Kidney capillary endothelial cell (primary cell): ENCODE measurements at places on chromosomes 13 and 19.

DNA sequence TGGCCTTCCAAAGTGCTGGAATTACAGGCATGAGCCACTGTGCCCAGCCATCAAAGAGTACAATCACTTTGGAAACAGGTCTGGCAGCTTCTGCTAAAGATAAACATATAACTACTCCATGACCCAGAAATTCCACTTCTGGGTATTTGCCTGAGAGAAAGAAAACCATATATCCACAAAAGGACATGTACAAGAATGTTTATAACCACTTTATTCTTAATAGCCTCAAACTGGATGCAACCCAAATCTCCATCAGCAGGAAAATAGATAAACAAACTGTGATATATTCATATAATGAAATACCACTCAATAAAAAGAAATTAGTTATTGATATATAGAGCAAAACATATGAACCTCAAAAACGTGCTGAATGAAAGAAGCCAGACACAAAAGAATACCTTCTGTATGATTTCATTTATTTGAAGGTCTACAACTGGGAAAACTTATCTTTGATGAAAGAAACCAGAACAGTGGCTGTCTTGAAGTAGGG is 40.5 kb downstream of the TEX26 start:
- DNase-seq, result no peak

DNA sequence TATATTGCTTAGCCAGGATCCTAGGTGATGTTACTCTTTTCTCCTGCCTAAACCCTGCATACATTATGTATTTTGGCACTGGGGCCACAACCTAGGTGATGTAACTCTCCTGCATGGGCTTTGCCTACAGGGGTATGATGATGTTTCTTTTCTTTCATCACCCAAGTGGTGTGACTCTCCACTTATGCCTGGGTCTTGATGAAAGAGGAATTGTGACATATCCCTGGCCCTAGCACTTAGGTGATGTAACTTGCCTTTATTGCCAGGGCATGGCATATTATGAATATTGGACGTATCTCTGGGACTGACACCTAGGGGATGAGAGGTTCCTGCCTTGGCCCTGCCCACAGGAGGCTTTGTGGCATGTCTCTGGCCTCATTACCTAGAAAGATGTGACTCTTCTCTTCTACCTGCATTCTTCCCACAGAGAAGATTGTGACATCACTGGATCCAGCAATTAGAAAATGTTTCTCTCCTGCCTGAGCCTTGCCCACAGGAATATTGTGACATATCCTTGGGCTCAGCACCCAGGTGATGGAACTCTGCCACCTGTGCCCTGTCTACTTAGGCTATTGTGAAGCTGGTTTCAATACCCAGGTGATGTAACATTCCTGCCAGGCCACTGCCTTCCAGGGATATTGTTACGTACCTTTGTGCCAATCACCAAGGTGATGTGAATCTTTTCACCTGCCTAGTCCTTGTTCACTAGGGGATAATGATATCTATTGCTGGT is 27.3 kb upstream of the ZNF254 start:
- no peak for DNase-seq

DNA sequence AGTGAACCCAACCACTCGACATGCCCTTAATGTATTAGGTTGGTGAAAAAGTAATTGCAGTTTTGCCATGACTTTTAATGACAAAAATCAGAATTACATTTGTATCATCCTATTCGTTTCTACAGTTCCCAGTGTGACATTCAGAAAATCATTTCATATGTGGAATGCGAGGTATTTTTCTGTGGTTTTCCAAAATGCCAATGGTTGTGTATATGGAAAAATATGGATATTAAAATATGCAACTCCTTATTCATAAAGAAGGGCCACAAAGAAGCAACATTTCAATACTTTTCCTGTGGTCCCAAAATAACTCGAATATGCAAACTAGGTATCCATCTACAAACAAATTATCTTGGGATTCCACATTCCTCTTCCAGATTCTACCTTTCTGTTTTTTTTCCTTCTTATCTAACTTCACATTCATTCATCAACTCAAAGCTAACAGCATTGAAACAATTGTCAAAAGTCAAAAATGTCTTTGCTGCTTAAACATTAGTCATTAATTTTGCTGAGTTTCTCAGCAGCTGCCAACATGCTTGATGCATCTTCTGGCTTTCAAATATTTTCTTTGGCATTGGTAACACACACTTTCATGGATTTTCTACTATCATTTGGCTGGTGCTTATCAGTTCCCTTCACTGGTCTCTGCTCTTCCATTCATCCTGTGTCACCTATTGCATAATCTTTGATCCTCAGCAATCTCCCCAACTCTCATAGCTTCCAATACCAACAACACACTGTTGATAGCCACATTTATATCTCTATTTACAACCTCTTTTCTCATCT is 1445.4 kb downstream of the EFNB2 start:
- DNase-seq, result no peak

- no peak for DNase-seq
Observed at GRCh38 chr19:44686896-44687295, 12.1 kb upstream of the CEACAM16 start.

DNA sequence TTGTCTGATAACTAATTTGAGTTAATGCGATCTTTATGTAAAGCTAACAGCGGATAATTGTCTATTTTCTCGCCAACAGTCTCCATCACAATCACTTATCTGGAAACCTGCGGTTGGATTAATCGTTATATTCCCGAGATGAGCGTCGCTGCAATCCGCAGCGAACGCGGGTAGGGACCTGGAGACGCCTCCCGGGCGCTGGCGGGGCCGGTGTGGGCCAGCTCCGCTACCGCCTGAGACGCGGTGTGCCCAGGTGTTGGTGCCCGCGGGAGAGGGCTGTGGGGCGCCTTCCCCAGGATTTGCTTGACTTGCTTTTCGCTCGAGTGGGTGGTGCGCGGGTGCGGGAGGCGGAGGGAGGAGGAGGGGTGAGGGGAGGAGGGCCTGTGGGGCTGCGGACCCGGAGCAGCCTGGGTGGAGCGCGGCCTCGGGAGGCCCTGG is 38.3 kb downstream of the SOX1 start:
- no peak for DNase-seq

DNA sequence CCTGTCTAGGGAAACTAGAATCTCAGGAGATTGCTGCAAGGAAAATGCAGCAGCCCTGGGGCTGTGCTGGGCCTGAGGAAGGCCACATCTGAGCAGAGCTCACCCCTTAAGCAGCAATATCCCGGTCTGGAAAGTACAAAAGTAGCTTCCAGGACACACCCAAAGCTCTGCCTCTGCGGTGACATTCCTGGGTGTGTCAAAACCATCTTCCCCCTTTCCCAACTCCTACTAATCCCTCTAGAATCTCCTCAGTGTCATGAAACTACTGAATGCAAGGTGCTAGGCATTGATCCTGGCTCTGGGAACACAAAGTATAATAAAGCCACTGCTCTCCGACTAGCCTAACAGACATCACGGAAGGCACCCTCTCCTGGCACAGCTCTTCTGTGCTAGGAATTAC is 5.0 kb downstream of the PBX4 start:
- no peak for DNase-seq

GRCh38 chr13:23617551-23618024 is 47.4 kb downstream of the TNFRSF19 start:
- DNase-seq, result no peak

DNA sequence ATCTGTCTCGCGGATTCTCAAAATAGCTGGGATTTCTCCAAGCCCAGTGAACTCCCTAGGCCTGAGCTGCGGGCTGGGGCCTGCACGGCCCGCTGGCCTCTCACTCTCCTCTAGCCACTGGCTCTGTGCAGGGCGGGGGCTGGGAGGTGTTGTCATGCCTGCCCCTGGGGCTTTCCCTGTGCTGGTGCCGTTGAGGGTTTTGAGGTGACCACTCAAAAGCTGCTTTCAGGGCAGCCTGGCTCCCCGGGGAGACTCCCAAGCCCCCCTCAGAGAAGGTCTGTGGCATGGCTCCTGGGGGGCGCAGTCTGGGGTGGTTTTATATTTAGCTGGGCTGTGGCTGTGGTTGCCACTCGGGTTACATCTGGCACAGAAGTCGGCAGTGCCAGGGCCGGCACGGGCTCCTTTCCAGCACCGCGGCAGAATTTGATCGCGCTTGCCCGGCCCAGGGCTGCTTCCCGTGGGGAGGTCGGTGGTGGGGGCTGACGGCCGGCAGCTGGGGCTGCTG is 10.0 kb downstream of the NDUFB7 start:
- DNase-seq, result no peak

- DNase-seq, result peak; percentile 57
Observed at GRCh38 chr19:46471116-46471733, at the start of gene PNMA8A. PNMA8A (minus strand) TSS chr19:46471563; CDS start chr19:46471035, 528 bp downstream.

GRCh38 chr19:42042455-42043170 is 27.4 kb downstream of the GRIK5 start:
- no peak for DNase-seq

DNA sequence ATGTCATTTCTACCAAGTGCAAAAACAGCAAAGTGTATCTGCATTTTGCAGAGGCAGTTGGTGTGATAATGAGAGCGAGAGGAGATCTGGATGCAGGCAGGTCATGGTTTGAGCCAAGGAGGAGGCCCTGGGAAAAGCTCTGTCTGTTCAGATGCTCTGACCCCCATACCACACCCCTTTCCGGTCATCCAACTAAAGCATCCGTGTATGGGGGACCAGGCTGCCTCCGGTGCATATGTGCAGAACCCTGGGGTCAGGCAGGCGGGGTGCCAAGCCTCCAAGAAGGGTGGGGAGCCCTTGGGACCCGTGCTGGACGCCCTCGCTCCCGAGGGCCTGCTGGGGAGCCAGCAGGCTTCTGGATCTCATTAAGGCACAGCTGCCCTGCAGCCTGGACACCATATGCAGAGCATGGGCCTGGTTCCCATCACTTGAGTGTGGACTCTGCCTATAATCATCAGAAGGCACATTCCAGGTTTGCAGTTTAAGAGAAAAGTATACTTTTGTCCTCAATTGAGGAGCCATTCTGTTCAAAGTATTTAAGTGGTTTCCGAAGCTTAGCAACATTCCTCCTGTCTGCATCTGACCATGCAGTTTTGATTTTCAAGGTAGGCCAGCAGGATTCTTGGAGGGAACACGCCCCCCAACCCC is 56.1 kb downstream of the ALOX5AP start:
- no peak for DNase-seq

DNA sequence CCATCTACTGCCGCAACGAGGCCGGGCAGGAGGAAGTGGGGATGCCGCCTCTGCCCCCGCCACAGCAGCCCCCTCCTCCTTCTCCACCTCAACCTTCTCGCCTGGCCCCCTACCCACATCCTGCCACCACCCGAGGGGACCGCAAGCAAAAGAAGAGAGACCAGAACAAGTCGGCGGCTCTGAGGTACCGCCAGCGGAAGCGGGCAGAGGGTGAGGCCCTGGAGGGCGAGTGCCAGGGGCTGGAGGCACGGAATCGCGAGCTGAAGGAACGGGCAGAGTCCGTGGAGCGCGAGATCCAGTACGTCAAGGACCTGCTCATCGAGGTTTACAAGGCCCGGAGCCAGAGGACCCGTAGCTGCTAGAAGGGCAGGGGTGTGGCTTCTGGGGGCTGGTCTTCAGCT is 3.4 kb upstream of the NUP62 start:
- no peak for DNase-seq

DNA sequence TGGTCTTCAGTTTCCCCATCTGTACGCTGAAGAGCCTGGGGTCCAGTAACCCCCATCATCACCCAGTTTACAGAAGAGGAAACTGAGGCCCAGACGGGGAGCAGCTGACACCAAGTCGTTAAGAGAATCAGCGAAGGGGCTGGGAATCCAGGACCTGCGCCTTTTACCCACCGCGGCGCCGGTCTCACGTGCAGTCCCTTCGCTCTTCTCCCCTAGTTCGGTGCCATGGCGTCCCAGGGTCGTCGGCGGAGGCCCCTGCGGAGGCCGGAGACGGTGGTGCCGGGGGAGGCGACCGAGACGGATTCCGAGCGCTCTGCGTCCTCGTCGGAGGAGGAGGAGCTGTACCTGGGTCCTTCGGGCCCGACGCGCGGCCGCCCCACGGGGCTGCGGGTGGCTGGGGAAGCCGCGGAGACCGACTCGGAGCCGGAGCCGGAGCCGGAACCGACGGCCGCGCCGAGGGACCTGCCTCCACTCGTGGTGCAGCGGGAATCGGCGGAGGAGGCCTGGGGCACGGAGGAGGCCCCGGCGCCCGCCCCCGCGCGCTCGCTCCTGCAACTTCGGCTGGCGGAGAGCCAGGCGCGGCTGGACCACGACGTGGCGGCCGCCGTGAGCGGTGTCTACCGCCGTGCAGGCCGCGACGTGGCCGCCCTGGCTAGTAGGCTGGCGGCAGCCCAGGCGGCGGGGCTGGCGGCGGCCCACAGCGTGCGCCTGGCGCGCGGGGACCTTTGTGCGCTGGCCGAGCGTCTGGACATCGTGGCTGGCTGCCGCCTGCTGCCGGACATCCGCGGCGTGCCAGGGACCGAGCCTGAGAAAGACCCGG is 698 bp downstream of the BLOC1S3 start:
- peak; percentile 44 for DNase-seq

DNA sequence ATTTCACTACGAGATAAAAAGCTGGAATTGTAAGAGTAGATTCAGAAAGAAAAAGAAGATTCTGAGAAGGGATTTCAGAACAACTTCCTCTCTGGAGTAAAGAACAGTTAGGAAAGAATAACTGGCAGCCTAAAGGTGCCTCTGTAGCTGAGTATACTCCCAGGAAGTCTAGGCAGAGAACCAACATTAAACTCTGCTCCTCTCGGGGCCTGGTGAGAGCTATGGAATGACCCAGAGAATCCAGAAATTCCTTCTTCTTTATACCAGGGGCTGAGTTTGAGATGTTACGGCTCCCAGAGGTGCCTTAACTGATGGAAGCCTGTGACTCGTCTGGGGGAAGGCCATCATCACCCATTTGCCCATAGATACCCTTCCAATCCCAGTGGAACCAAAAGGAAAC is 39.1 kb downstream of the FAM216B start:
- DNase-seq, result no peak

- no peak for DNase-seq
Observed at GRCh38 chr13:108168929-108169328, 46.4 kb downstream of the LIG4 start.

DNA sequence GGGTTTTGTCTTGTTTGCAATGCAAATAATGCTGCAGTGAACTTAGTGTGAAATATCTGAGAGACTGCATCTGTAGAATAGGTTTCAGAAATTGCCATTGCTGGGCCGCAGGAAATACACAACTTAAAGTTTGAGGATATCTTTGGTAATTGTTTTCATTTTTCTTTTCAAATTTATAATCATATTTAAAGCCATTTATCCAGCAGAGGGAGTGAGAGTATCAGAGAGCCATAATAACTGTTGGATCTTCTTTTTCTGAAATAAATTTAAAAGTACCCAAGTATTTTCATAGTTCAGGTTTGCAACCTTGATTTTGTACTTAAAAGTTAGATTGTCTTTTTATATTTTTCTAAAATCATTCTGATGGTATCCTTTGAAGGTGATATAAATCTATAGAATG is 99.4 kb downstream of the ZMYM2 start:
- no peak for DNase-seq

GRCh38 chr19:37930416-37930815 is 23.4 kb downstream of the SIPA1L3 start:
- DNase-seq, result no peak

- no peak for DNase-seq
Observed at GRCh38 chr13:42981317-42981716, 10.7 kb downstream of the EPSTI1 start.
